Posterior vena cava (tissue), 2 donors: ENCODE measurements at places on chromosomes 3 and 15. TPM values are rescaled to one million over a fixed set of nuclear protein-coding genes. Genes with fewer than 3 reads are reported as not detected.

DNA sequence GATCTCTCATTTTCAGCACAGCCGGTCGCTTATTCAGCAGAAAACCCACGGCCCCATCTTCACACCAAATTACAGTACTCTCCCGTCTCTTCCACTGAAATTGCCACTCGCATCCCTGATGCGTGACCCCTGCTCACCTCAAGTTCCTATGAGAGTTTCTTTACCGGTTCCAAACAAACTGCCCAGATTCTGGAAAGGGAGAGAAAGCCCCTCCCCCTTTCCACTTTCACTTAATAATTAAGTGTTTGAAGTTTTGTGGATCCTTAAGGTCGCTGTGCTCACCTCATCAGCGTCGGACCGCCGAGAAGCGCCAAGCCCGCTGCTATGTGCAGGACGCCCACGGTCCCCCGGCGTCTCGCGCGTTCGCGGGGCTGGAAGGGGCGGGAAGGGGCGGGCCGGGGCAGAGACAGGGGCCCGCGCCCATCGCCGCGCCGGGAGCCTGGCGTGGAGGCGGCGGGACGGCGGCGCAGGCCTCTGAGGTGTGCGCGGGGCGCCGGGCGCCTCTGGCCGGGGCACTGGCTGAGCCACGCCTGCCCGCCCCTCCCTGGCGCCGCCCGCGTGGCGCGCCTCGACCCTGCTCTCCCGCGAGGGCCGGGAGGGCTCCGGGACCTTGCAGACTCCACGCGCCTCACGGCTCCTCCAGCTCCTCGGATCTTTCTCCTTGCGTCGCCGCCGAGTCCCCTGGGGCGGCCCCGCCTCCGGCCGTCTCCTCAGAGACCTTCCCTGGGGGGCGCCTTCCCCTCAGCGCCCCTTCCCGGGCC lies at the start of gene GPR156:
TSS of gene GPR156 (minus strand) at position 476 of the 761 bp plus-strand sequence. CDS start 41,124 bp downstream, outside the sequence.
- DNase-seq, result no peak

DNA sequence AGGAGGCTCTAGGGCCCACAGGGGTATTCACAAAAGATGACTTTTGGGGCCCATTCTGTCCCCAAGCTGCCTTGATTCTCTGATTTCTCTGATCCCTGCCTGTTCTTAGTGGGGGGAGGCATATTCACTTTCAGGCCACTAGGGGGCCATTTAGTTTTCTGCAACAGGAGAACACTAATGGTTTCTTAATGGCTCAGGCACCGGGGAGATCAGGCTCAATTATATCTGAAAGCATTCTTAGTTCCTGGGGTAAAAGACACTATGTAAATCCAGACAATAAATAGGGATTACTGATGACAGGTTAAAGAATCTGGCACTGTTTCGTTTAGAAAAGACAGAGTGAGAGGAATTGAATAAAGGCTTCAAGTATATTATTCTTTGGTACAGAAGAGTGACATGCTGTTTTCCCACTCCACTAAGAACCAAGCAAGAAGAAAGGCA lies 2.5 kb upstream of the INAFM2 start:
- no peak for DNase-seq

DNA sequence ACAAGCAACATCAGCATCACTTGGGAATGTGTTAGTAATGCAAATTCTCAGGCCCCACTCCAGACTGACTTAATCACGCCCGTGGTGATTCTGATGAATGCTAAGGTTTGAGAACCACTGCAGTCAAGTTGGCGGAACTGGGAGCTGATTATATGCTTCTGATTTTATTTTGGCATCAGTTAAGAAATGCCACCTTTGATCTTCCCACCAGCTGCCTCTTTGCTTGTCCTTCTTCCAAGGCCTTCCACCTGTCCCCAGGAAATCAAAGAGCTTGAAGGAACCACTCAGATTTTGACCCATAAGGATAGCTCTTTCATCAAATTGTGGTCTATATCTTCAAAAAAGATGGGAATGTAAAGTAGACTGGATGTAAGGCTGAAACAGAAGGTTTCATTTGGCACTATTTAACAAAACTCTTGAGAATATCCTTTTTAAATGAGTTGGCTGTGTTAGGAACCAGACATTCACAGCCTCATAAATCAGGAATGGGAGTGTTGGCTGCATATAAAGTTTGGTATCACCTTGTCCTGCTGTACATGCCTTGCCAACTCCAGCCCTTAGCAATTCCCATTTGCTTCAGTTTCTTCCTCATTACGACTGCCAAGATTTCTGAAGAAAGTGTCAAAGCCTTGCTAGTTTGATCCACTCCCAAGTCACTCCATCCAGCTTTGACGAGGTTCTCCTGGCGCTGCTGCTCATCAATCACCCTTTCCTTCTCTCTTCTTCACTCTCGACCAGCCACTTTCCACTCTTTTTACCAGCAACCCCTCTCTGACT lies 125.8 kb upstream of the NPHP3 start:
- DNase-seq, result no peak

DNA sequence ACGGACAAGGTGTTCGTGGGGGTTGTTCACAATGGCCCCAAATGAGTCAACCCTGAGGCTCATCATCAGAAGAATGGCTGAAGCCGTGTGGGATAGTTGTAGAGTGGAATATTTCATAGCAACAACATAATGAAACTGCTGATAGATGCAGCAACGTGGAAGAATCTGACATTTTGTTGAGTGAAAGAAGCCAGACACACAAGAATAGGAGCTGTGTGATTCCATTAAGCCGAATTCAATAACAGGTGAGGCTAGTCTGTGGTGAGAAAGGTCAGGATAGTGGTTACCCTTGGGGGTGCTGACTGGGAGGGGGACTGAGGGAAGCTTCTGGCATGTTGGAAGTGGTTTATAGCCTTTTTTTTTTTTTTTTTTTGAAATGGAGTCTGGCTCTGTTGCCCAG lies 144.0 kb downstream of the SMAD6 start:
- DNase-seq, result no peak

- DNase-seq, result peak; percentile 76
Measured at GRCh38 chr15:75732177-75732808, 19.6 kb upstream of the CSPG4 start.

DNA sequence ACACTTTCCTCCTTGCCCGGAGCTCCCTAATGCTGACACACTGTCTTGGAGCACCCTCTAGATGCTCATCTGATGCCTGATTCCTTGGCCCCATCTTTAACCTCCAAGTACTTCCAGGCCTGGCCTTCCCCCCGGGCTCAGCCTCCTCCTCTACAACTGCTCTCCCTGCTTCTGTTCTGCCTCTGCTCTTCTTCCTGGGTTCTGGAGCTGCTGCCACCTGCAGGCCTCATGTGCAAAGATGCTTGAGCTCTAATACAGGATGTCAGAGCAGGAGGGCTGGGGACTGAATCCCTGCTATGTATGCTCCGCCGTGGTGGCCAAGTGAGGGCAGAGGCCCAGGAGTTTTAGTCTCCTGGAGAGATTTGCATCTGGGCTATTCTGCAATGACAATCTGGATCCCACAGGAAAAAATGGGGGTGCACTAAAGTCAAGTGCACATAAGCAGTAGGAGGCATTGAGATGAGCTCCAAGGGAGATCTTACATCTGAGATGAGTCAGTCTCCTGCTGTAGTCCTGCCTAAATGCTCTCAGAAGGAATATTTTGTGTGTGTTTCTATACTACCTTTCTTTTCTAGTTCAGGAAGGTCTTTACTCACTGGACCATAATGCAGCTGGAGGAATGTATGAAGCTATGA lies 296.3 kb downstream of the UACA start:
- DNase-seq, result peak; percentile 82

DNA sequence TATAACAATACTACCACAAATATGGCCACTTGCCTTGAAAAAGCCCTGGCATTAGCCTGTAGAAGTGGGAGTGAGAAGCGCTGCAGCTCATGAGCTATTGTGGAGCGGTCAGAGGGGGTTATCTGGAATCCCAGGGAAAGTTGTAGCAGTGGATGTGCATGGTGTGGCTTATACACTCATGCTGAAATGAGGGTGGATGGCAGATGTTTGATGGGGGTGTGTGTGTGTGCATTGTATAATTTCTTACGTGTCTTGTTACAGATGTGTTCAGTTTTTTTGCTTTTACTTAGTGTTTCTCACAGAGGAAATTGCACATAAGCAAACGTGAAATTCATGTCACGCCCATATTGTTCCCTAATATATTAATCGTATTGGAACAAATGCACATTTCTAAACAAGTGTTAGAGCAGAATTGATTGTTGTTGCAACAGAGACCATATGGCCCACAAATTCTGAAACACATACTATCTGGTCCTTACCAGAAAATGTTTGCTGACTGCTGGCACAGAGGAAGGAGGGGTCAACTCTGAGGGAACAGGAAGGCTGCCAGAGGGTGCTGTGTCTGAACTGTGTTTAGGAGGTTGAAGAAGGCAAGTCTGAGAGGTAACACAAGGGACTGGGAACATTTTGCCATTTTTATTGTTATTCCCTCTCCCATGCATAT lies 200.0 kb upstream of the CFAP20DC start:
- DNase-seq, result no peak

GRCh38 chr3:77191640-77192039 lies 151.7 kb downstream of the ROBO2 start:
- no peak for DNase-seq

ETV5 gene
- total RNA-seq, result 26.0 TPM

- DNase-seq, result no peak
Measured at GRCh38 chr3:4822568-4822967, 156.7 kb upstream of the BHLHE40 start.

DNA sequence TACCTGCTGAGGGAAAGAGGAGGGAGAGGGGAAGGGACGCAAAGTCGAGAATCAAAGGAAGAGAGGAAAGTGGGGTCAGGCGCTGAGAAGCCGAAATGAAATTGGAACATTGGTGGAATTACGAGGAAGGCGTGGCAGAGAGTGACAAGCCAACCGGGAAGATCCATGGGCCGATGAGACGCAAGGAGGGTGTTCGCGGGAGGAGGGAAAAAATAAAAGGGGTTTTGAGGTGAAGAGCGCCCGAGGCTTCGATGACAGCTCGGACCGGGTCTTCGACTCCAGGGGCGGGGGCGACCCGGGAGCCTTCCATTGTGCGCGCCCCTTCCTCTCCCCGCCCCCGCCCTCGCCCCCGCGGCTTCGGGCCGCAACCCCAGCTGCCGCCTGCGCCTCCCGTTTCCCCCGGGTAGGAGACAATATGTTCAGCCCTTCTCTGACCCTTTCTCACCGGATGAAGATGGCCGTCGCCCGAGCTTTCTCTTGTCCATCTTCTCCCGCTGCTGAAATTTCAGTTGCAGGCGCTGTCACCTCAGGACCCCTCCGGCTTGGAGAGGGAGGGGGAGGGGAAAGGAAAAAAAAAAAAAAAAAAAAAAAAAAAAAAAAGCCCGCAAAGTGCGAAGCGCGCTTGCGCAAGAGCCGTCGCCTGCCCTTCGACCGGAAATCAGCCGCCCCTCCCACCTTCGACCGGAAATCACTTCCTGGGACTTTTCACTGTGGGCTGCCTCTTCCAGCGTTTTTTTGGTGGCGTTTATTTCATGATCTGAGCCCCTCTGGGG lies at the start of gene SENP7:
TSS of gene SENP7 (minus strand) at position 567 of the 773 bp plus-strand sequence. CDS start at position 485, 82 bp downstream.
- DNase-seq, result peak; percentile 96
